ENCODE measurements at places on chromosomes 13 and 19. TPM values are rescaled to one million over a fixed set of nuclear protein-coding genes. Genes with fewer than 3 reads are reported as not detected.
A peak's percentile ranks its signal among the peaks of the same experiment; 100 is the strongest.

DNA sequence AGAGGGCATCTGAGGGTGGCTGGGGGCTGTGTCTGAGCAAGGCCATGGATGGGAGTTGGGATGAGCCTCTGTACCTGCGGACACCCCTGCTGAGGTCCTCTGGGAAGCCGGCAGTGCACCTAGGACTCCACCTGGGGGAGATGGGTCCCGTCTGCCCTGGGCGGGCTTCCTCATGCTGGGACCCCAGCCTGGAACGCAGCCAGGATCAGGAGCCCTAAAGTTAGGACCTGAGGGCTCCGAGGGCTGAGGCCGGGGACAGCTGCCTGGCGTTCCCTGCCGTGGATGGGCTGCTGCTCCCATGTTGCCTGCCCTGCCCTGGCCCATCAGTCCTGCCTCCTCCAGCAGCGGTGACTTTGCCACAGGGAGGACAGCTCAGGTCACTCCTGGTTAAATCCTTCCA lies 26.1 kb downstream of the CRTC1 start:
- DNase-seq = no peak

DNA sequence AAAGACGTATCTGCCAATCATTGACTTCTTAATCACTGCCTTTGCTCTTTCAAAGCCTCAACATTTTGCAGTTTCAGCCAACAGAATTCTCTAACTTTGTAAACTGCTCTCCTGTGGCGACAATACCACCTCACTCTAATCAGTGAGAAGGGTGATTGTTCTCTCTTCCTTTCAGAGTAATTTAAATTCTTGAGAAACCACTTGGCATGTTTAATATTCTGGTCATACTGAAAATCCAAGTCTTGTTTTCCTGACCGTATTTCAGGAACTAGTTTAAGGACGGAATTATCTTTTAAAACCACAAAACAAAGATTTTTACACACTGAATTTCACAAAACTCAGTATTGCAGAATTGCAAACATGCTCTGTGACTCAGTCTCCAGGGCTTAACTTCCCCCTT lies 5.2 kb upstream of the CDC16 start:
- DNase-seq = no peak

DNA sequence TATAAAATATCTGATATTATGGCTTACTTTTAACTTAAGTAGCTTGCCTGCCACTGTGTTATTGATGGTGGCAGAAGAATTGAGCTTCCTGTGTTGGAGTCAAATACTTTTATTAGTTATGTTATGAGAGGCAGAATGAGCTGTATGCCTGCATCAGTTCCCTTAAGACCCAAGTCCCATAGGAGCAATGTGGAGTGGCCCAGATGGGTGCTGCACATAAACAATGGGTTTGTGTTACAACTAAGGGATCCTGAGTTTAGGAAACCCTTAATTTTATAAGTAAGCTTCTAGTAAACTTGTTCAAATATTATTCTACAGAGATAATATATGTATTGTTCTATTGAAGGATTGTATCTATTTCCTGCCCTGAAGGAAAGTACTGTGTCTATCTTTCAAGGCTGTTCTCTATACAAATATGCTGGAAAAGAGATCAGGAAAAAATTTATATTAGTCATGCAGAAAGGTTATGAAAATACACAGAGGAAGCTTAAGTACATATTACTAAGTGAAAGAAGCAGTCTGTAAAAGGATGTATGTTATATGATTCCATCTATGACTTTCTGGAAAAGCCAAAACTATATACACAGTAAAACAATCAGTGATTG lies 2018.0 kb upstream of the PCDH20 start:
- DNase-seq = no peak

The CCNA1 gene
- 2.9 TPM for total RNA-seq

The IGFL3 gene
- not detected for total RNA-seq

The IGFLR1 gene
- total RNA-seq = 4.2 TPM

DNA sequence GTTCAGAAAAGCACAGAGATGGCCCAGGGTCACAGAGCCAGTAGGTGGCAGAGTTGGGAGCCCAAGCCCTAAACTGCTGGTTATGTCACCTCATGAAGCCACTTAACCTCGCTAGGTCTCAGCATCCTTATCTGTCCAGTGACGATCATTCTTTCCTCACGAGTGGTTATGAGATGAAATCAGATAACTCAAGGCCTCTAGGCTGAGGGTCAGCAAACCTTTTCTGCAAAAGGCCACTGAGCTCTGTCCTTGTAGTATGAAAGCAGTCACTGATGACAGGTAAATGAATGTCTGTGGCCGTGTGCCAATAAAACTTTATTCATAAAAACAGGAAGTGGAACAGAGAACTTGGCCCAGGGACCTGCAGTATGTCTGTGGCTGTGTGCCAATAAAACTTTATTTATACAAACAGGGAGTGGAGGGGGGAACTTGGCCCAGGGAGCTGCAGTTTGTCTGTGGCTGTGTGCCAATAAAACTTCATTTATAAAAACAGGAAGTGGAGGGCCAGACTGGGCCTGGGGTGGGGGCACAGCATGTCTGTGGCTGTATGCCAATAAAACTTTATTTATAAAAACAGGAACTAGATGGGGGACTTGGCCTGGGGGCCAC lies 71.2 kb downstream of the GNG7 start:
- peak; percentile 19 for DNase-seq

GRCh38 chr13:90302107-90302506 lies 1045.4 kb upstream of the MIR17HG start:
- DNase-seq = peak; percentile 8

GRCh38 chr13:25739376-25739775 lies 312.4 kb downstream of the SHISA2 start:
- no peak for DNase-seq

GRCh38 chr13:90430127-90430526 lies 917.4 kb upstream of the MIR17HG start:
- no peak for DNase-seq

The ZNF324B gene
- total RNA-seq = 9.3 TPM

The COX7A1 gene
- total RNA-seq = 6.1 TPM

The NOVA2 gene
- not detected for total RNA-seq

DNA sequence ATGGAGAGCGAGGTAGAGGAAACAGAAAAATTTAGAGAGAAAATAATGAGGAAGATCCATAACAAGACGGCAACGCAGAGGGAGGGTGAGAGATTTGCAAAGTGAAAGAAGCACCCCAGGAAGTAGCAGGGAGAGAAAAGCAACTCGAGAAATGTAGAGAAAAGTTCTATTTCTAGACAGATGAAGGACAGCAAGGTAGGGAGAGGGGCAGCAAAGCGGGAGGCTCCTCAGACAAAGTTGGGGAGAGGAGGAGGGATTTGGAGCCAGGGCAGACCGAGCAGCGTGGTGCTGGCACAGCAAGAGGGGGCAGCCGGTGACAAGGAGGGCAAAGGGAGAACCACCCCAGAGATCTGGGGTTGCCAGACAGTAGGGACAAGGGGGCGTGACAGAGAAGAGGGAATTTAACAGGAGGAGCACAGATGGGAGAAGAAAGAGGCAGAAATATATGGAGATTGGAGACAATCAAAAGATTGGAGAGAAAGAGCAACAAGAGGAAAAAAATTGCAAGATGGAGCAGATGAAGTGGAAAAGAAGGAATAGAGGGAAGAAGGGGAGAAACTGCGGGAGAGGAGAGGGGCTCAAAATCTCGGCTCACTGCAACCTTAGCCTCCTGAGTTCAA lies 989 bp downstream of the ZNF766 start:
- peak; percentile 20 for DNase-seq

DNA sequence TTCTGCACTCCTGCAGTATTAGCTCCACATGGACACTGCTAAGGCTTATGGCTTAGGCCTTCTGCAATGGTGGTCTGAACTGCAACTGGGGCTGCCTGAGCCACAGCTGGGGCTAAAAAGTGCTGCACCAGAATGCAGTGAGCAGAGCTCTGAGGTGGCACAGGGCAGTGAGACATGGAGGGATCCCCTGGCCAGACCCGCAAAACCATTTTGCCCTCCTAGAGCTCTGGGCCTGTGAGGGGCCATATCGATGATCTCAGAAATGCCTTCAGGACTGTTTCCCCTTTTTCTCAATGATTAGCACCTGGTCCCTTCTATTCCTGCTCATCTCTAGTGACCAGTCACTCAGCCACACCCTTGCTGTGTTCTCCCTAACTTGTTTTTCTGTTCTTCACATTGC lies 397.7 kb downstream of the UQCRFS1 start:
- no peak for DNase-seq

The PROSER1 gene
- 7.1 TPM for total RNA-seq

DNA sequence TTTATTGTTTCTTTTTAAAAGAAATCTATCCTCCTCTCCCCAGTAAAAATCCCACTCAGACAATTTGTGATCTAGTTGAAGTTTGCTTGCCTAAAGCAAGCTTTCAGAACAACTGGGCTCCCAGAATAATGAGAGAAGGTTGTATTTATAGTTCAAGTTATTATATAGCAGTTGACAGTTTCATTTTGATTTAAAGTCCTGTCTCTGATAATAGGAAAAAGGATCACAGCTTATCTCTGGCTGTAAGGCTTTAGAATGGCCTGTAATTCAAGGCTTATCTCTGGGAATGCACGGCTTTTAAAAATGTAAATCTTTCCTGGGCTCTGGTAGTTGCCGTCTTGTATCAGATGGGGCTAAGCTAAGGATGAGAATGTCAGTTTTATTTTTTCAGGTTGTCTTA lies 123.3 kb upstream of the TMTC4 start:
- DNase-seq = no peak
